ENCODE measurements at places on chromosomes 5 and 9.

DNA sequence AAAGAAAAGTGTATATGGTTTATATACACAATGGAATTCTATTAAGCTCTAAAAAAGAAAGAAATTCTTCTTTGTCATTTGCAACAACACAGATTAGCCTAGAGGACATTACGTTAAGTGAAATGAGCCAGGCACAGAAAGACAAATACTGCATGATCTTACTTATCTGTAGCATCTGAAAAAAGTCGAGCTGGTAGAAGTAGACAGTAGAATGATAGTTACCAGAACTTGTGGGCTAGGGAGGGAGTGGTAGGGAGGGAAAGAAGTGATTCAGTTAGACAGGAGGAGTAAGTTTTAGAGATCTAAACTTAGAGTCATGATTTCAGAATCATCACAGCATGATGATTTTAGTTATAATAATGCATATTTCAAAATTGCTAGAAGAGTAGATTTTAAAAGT lies 184.6 kb downstream of the TLE4 start:
- DNase-seq = no peak

DNA sequence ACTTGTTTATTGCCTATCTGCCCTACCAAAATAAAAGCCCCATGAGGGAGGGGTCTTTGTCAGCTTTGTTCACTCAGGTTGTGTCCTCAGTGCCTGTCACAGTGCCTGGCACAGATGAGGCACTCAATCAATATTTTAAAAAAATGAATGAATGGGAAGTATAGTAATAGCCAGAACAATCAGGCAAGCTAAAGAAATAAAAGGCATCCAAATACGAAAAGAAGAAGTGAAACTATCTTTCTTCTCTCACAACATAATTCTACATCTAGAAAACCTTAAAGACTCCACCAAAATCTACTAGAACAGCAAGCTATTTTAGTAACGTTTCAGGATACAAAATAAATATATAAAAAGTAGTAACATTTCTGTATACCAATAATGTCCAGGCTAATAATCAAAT lies 37.8 kb upstream of the C5orf63 start:
- no peak for DNase-seq

DNA sequence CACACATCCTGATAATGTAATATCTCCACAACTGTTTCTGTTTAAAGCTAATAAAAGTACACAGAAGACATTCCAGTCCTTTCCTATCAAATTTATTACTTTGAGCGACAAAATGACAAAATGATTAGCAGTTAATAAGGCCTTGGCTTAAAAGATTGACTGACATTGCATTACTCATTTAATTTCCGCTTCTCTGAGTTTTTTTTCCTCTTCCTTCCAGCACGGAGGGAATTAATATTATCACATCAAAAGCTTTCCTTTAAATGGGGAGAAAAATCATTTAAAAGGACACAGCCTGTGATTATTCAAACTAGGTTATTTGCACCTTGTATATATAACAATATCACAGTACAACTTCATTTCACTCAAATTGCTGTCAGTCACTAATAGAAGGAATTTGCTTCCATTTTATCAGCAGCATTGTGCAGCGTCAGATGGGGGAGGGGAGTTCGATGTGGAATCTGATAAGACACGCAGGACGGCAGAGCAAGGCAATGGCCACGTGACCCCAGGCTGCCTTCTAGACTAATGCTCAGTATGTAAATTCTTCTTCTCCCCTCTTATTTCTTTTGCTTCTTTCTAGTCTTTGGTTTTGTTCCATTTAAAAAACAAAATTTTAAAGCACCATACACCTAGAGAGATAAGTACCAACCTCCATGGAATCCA lies 400.5 kb downstream of the IRX1 start:
- no peak for DNase-seq

DNA sequence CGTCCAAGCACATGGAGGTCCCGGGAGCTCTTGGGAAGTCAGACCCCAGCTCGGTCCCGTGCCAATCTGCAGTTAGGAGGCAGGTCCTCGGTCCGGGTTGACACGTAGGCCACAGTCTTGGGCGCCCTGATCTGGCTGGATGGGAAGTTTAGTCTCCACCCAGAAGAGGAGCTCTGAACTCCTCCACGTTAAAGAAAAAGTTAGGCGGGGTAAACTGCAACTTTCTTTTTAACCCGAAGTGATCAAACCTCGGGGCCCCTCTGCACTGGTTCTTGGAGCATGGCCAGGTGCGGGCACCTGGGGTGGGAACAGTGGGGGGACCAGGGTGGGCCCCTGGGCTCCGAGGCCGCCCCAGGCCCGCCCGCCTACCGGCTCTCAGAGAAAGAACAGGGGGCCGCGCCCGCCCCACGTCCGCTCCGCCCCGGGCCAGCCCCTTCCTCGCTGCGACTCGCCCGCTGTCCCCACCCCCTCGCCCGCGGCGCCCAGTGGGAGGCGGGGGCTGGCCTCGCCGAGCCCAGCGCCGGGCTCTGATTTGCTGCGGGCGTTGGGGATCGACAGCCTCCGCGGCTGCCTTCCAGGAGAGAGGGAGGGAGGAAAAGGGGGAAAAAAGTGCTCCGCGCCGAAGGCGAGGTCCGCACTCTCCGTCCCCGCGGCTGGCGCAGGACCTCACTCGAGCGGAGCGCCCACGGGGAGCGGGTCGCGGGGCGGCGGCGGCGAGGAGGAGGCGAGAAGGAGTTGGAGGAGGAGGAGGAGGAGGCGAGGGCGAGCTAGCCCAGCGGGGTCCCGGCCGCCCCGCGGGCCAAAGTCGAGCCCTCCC lies at the start of gene COL5A1:
Gene COL5A1 (plus strand): TSS at position 631 of the 817 bp plus-strand sequence. CDS start 385 bp downstream, outside the sequence.
- DNase-seq = no peak

DNA sequence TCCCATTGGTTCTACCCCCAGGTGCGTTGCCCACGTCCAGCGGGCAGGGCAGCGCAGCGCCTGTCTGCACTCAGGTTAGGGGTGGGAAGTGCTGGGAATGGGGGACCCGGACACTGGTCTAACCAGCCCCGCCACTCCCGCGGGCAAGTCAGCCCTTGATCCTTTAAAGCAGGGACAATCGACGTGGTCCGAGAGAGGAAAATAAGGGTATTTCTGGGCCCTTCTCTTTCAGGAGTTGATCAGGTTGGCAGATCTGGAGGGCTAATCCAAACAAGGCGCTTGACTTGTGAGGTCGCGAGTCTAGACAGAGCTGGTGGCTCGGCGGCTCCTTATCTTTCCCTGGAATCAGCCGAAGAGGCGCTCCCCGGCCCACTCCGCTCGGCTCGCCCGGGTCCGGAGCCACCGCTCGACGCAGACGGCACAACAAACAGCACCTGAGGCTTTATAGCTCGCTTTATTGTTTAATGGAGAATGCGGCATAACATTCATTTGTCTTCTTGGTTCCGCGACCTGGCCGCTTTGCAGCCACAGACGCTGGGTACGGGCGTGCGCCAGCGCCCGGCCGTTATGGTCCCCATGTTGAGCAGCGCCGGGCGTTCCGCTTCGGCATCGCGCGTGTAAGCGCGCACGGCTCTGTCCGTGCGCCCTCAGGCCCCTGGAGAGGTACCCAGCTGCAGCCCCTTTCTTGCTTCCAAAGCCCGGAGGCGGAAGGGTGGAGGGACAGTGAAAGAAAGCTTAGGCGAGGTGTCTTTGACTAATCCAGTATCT lies 15.8 kb downstream of the ISL1 start:
- no peak for DNase-seq

- no peak for DNase-seq
Observed at GRCh38 chr9:16023446-16023845, 470.6 kb downstream of the CCDC171 start.

GRCh38 chr5:148912714-148913398 lies 86.4 kb downstream of the ADRB2 start:
- no peak for DNase-seq

DNA sequence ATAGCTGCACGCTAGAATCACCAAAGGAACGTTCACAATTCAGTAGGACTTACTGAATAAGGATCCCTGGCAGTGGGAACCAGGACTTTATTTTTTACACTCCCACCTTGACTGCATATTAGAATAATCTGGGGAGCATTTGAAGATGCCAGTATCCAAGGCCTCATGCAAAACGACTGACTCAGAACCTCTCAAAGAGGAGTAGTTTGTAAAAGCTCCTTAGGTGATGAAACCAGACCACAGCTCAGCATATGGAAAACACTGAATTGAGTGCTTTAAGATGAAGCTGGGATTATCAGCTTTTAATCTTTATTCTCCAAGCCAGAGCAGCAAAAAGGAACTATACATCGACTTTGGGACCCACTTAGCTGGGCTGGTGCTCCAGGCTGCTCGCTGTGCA lies 288.3 kb downstream of the MLLT3 start:
- DNase-seq = no peak

- DNase-seq = peak; percentile 74
Observed at GRCh38 chr5:10562201-10563109, 1.4 kb upstream of the ANKRD33B start.

DNA sequence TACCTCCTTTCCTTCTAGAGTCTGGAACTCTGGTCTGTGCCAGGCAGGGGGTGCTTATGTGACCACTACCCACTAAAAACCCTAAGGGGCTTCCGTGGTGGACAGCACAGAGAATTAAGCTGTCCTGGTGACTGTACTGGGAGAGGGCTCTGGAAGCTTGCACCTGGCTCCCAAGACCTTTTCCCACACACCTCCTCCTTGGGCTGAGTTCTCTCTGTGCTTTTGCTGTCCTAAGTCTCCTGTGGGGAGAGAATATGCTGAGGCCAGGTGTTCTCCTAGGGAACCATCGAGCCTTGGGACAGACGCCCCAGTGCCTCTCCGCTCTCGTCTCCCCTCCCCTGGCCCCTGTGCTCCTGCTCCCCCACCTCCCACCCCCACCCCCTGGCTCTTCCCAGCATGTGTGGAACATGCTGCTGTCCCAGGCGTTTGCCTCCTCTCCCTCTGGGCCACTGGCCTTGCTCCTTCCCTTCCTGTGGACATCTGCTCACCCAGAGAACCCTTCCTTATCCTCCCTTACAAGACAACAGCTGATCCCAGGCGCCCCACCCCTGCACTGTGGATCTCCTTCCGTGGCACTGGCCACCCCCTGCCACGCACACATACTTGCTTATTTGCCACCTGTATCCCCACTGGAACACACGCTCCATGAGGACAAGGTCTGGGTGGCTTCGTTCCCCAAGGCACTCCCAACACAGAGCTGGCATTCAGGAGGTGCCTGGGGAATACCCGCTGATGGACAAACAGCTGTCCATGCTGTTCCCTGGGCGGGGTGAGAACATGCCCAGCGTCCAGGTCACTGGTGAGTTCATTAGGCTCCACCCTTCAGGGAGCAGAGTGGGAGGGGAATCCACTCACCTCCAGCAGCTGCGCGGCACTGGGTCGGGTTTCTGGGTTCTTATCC lies 83.0 kb downstream of the STK10 start:
- no peak for DNase-seq

- no peak for DNase-seq
Observed at GRCh38 chr9:109639674-109640579, 140.1 kb upstream of the PALM2AKAP2 start.

DNA sequence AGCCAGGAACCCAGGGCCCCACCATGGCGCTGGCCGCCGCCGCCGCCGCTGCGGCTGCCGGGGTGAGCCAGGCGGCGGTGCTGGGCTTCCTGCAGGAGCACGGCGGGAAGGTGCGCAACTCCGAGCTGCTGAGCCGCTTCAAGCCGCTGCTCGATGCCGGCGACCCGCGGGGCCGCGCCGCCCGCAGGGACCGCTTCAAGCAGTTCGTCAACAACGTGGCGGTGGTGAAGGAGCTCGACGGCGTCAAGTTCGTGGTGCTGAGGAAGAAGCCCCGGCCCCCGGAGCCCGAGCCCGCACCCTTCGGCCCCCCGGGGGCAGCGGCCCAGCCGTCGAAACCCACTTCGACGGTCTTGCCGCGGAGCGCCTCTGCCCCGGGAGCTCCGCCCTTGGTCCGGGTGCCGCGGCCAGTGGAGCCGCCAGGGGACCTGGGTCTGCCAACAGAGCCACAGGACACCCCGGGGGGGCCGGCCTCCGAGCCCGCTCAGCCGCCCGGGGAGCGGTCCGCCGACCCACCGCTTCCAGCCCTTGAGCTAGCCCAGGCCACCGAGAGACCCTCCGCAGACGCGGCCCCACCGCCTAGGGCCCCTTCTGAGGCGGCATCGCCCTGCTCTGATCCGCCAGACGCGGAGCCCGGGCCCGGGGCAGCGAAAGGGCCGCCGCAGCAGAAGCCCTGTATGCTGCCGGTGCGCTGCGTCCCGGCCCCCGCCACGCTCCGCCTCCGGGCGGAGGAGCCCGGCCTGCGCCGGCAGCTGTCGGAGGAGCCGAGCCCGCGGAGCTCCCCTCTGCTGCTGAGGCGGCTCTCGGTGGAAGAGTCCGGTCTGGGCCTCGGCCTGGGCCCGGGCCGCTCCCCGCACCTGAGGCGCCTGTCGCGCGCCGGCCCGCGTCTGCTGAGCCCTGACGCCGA lies 749 bp downstream of the SOWAHA start:
- peak; percentile 79 for DNase-seq

DNA sequence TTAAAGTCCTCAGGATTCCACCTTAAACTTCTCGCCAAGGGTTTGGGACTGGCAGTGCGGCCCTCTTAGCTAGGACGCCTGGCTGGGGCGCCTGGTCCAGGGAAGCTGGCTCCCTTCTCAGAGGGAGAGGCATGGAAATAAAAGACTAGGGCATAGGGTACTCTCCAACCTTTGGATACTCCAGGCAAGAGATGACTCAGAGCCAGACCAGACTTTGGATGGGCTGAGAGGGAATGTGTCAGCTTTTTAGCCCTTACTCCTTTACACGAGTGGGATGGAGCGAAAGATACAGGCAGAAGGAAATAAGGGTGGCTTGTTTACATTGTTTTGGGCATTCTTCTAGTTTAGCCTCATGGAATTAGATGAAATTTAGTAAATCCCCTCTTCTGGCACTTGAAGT lies 48.2 kb downstream of the IL31RA start:
- DNase-seq = no peak

- DNase-seq = no peak
Observed at GRCh38 chr9:8136477-8136876, 336.9 kb upstream of the DMAC1 start.

DNA sequence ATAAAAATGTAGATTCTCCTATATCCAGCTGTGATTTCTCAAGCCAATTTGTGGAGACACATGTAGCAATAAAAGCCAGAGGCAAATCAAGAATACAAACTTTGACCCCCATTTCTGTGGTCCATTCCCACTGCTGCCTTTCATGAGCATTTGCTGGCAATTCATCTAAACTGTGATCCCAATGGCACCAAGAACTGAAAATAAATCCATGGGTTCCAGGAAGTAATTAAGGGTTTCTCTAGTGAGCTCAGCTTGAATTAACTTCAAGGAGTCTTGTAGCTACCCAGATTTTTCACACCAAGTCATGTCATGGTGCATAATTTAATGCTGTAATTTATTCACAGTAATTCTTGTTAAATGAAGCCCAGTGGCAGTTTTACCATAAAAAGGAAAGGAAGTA lies 145.0 kb upstream of the SMC2 start:
- no peak for DNase-seq

DNA sequence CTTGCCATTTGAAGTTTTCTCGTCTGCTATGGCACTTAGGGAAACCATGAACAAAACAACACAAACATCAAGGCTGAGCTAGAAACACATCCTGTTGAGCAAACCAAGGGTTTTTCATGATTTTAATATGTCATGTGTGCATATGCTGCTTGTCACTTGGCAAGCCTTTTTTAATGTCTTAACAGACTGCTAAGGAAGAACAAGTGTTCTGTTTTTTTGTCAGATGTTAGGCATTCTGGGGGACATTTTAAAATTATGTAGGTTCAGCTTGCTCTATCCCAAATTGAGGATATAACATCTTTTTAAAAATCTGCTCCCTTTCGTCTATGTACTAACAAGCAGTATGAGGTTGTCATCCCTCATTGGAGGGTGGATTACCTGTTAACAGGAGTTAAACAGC lies 150.3 kb downstream of the HTR1A start:
- no peak for DNase-seq

All from GM20000 (cell line).